Hepatic stellate cell (primary cell): ENCODE measurements at places on chromosomes 7 and 10.

DNA sequence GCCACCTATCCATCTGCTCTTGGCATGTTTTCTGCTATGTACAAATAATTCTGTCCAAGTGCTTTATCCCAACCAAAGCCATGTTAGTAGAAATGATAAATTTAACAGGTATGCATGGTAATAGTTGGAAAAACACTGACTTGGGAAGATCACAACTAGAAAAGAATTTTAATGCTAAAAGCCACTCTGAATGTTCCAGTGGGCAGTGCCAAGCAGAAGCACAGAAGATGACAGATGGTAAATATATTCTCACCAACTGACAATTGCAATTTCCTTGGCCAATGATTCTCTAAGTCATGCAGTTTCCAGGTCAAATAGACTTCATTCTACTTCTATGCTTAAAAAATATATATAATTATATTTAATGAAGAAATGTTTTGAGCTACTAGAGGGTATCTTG lies 83.6 kb upstream of the SEMA3C start:
- DNase-seq, result no peak

DNA sequence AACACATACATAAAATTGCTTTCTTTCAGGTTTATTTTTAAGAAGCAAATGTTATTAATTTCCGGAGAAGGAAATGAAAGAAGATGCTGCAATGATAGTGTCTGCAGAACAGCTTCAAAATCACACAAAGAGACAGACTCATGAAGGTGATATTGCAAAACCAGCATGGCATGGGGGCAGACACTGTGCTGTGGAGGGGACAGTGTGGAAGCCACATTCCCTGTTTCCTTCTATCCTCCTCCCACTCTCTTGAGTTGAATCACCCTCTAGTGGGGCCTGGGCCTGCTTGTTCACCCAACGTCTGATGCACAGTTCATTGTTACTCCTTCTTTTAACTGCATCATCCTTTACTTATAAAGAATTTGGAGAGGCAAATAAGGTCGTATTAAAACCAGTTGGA lies 104.0 kb upstream of the INSIG1 start:
- no peak for DNase-seq

GRCh38 chr10:91123261-91123660 lies 97.2 kb upstream of the PCGF5 start:
- no peak for DNase-seq

DNA sequence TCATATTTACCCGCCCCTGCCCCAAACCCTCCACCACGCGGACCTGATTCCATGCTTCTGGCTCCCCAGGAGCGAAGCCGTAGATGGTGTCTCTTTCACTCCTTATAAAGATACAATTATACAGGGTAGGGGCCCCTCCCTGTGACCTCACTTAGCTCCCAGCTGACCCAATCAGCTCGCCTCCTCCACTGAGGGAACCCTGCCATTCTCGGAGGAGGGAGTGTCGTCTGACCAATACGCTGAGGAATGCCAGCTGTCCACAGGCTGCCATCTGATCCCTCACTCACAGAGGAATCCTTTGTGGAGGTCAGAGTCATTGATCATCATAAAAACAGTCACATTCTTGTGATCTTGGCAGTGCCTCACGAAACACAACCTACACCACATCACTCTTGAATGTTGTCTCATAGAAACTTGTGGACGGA lies 67.5 kb upstream of the INSIG1 start:
- peak; percentile 96 for DNase-seq

DNA sequence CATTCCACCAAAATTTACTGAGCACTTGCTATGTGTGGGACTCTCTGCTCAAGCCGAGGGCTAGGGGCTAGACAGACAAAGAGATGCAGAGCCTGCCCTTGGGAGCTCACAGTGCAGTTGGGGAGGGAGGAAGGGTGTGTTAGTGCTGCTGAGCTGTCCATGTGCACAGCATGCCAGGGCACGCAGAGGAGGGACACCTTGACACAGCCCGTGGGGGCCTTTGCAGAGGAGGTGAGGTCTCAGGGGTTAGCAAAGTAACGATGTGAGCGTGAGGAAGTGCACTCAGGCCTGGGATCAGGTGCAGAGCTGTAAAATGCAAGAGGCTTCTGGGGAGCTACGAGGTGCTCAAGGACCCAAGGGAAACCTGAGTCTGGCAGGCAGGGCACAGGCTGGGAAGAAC lies 16.3 kb downstream of the PRKCQ start:
- no peak for DNase-seq

DNA sequence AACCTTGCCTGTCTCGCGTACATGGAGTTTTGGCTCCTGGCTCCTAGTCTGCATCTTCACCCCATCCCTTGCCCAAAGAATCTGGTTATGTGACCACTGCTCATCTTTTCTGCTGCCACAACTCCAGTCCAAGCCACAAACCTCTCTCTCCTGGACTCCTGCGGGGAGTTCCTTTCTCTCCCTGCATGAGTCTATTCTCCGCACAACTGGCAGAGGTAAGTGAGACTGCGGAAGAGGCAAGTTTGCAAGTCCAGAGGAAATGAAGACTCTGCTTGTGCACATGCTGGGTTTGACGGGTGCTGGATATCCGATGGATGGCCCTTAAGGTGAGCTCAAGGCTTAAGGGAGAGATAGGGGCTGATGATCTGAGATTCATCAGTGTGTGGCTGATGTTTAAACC lies 61.0 kb downstream of the TRUB1 start:
- DNase-seq, result no peak

DNA sequence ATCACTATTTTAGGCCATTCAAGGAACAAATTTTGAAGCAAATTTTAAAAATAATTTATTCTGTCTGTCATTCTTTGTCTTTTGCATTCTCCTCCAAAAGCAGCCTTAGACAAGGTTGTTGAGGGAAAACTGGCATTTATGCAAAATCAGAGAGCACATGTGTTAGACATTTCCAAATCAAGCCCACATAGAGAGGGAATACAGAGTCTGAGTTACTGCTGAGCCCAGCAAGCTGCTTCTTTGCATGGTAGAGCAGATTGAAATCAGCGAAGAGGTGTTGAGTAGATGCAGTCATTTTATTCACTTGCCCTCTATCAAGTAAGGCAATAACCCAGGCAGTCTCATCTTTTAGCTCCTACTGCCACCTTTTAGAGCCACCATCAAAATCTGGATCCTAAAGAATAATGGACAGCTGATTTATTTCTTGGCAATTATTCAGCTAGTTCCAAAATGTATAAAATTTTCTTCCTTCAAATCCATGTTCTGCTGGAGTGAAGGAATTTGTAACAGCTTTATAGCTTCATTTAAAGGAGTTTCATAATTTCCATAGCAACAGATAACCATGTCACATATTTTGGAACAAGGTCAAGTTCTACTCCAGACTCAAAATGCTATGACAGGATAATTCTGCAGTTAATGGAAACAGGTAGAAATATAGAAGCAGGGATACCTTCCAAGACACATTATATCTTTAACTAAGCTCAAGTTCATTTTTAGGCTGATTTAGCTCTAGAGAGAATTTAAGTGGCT lies 7.3 kb upstream of the PCDH15 start:
- no peak for DNase-seq

DNA sequence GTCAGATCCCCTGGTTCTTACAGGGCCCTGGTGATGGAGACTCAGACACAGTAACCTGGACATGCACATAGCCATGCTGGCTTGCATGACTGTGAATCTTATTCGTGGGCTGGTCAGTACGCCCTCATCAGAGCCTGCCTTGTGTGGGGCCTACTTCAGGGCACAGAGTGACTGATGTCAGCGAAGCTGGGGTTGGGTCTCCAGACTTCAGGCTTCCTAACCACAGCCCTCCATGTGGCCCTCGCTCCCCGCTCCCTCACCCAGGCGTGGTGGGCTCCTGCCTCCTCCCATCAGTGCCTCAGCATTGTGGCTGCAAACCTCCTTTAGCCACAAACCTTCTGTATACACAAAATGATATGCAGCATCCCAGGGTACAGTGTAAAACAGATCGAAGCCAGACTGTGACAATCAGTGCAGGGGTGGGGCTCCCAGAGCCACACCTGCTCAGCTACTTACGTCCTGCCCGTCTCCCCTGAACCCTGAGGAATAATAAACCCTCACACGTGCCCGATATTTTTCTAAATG lies 7.1 kb upstream of the C10orf105 start:
- DNase-seq, result no peak

GRCh38 chr10:126663880-126664279 lies 6.6 kb downstream of the C10orf90 start:
- DNase-seq, result no peak

DNA sequence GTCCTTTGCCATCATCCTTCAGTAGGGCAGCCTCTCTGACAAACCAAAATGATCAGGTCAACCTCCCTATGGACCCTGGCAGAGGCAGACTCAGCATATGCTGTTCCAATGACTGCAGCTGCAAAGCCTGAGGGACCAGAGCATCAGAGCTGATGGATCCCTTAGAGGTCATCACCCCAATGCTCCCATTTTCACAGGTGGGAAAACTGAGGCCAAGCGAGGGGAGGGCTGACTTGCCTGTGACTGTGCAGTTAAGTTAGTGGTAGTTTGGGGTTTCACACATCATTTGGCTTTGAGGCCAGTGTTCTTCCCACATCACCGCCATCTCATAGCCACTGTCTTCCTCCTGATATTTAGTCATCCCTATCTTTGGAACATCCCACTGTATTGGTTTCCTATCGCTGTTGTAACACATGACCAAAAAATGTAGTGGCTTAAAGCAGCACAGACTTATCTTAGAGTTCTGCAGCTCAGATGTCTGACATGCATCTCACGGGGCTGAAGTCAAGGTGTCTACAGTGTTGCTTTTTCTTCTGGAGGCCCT lies 69.3 kb upstream of the PDZD8 start:
- no peak for DNase-seq

- no peak for DNase-seq
These were observed 313.1 kb upstream of the DGKB start for GRCh38 chr7:15215616-15216015.

DNA sequence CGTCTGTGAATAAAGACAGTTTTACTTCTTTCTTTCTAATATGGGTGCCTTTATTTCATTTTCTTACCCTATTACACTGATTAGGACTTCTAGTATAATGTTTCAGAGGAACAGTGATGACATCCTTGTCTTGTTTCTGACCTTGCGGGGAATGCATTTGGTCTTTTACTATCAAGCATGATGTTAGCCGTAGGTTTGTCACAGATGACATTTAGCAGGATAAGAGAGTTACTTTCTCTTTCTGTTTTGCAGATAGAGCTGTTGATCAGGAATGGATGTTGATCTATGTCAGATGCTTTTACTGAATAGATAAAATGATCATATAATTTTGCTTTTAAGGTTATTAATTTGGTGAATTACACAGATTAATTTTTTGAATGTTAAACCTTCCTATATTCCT lies 6.6 kb upstream of the IGFBP3 start:
- no peak for DNase-seq
